ENCODE measurements at places on chromosomes 5 and 9. TPM values are rescaled to one million over a fixed set of nuclear protein-coding genes. Genes with fewer than 3 reads are reported as not detected.

FGFR4 gene
- 29.3 TPM for total RNA-seq

DNA sequence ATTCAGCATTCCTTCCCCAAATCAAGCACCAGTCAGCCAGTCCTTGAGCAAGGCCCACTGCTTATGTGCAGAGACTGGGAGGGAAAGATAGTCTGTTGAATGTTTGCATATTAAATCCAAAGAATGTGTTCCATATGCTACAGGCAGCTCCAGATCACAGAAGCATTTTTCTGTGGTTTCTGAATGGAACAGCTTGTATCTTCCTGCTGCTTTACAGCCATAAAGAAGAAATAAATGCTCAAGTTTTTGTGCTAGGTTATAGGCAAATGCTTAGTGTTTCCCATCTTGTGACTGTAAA is 310.3 kb downstream of the TRIM36 start:
- no peak for DNase-seq

DNA sequence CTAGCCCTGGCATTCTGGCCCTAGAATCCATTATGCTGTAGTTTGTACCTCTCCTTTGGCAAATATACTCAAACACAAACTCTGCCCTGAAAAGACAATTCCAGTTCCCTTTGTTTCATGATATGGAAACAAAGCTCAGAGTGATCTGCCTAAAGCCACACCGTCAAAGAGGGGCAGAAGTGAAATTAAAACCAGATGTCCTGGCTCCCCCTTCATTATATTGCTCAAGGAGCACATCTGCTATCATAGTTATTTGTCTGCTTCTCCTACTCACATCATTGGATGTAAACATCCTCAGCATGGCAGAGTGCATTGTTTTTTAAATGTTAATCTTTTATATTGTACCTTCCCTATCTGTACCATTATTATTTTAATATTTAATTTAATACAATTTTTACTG is 266.7 kb upstream of the SMARCA2 start:
- DNase-seq, result no peak

- DNase-seq, result no peak
These were observed 147.3 kb downstream of the ARSB start for GRCh38 chr5:78837836-78838235.

All from LHCN-M2 (cell line).